Frontal cortex (tissue), 4 donors: ENCODE measurements at places on chromosomes 5 and 9. TPM values are rescaled to one million over a fixed set of nuclear protein-coding genes. Genes with fewer than 3 reads are reported as not detected.

DNA sequence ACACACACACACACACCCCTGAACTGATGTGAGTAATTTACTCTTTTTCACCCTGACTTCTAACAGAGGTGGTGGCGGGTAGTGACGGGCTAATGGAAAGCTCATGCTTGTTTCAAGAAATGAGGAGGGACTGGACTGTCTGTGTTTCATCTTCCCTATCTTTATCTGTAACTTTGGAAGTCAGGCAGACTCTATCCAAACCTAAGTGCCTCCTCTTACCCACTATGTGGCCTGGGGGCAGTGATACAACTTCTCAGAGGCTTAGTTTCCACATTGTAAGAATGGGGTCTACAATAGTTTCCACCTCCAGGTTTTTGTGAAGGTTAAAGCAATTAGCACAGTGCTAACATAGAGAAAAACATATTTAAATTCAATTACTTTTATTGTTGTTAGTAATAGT is 5.9 kb upstream of the TRPM3 start:
- no peak for DNase-seq

DNA sequence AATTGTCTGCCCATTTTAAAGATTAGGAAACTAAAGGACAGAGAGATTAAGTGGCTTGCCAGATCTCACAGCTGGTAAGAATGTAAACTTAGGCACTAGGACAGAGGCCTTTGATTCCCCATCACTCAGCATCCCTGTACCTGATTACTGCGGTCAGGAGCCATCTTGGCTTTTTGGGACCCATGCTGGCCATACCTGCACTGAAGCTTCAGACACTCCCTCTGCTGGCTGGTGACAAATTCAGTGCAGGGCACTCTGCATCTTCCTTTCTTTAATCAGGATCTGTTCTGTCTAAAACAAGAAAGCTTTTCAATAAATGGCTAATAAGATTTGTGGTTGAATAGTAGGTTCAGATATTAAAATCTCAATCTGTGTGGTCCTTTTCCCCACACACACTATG is 215.5 kb upstream of the RORB start:
- no peak for DNase-seq

GRCh38 chr5:149489605-149490037 is 61.6 kb downstream of the CSNK1A1 start:
- no peak for DNase-seq

DNA sequence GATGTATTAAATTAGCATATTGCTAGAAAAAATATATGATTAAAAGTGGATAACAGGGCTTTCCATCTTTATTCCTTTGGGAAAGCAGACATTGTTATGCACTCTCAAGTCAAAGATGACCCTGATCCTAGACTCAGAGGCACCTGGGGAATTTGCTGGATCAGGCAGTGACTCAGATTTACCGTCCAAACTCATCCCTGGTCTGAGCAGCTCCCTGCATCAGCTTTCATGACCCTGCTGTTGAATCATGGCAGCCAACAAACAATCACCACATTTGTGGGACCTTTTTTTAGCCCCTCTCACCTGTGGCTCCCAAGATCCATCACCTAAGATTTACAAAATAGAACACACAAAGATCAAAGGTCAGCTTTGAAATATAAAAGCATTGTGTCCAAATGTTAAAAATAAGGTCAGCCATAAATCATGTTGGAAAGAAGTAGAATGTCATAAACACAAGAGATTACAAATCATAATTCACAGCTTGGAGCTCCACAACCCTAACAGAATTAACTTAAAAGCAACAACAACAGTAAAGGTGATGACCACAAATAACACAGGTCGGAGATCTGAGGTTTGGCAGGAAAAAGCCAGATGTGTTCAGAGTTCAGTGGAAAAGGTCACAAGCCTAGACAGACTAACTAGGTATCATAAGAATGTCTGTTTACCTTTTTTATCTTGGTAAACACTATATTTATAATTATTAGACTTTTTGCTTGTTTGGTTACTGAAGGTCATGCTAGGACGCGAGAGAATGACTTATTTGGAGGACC is 55.5 kb downstream of the ZFAND5 start:
- no peak for DNase-seq

GRCh38 chr5:90022711-90023053 is 386.9 kb downstream of the CETN3 start:
- no peak for DNase-seq

DNA sequence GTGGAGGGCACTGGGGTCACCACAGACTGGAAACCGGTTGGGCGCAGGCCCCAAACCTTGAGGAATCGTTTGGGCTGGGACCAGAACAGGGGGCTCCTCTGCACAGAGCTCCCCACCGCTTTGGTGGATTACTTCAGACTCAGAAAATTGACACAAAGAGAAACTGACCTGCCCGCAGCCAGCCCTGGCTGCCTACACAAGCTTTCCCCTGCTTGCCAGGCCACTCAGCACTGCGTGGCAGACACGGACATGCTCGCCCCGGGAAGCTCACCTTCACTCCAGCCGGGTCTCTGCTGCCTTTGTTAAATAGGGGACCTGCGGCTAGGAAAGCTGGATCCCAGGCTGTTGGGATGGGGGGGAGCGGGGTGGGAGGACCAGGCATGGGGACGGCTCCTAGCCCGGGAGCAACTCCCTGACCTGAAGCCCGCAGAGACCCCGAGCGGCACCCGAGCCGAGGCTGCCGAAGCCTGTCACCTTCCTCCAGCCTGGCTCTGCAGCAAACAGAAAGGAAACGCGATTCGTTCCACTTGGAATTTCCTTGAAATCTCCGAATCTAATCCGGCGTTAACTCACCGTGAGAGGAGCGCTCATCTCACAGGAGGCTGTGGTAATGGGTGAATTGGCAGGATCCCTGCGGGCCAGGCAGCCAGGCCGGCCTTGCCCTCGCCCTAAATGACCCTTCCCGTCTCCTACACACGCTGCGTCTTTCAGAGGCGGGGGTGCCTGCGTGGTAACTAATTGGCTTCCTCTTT is 8.8 kb downstream of the PAX5 start:
- no peak for DNase-seq

DNA sequence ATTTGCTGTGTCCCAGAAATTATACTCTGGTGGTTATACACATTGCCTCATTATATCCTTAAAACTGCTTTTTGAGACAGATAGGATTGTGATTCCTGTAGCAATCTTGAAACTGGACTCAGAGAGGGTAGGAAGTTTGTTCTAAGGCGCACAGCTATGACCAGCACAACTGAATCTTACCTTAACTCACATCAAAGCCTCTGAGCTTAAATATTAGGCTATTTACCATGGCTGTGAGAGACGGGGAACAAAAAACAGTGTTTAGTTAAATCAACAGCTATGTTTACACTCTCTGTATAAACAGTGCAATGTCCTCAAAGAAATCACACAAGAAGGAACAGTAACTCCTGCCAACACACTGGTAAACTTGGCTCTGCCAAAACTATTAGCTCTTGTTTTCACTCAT is 50.9 kb upstream of the TUT7 start:
- DNase-seq, result no peak

DNA sequence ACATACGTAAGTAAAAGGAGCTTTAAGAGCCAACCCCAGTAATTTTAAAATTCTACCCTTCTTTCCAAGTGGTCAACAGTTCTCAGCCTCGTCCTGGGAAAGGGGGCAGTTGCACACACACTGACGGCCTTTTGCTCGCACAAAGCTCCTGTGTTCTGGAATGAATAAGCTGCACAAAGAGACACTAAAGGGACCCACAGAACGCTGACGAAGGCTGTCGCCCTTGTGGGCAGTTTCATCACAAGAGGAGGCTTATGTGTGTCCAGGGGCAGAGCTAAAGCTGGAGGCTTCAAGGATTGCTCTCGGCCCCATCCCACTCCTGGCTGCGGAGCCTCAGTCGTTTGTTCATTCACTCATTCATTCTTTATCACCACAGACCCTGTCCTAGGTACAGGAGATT is 67.0 kb upstream of the NEK6 start:
- peak; percentile 51 for DNase-seq

GRCh38 chr5:144100702-144101101 is 69.8 kb downstream of the YIPF5 start:
- no peak for DNase-seq

- no peak for DNase-seq
Observed at GRCh38 chr5:62762503-62762902, 183.9 kb downstream of the LRRC70 start.

DNA sequence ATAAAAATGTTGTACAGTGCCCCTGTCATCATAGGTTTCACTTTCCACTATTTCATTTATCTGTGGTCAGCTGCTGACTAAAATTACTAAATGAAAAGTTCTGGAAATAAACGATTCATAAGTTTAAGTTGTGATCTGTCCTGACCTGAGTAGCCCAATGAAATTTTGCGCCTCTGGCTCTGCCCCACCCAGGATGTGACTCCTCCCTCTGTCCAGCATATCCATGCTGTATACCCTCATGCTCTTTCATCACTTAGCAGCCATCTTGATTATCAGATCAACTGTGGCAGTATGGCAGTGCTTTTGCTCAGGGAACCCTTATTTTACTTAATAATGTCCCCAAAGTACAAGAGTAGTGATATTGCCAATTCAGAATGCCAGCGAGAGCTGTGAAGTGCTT is 97.3 kb downstream of the STARD4 start:
- no peak for DNase-seq

DNA sequence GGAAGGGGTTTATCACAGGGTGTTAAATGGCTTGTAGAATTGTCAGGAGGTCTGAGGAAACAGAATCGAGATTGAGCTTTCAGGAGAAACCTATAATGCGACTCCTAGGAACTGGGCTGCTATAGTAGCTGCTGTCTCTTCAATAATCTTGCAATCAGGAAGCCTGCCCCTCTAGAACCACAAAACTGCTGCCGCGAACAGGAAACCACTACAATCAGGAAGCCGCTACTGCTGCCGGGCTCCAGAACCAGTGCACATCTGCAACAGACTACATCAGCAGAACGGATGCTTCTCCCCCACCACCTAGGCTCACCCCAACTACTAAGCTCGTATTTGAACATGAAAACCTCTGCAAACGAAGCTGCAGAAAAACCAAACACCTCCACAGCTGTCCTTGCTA is 31.6 kb downstream of the TNFSF8 start:
- no peak for DNase-seq

DNA sequence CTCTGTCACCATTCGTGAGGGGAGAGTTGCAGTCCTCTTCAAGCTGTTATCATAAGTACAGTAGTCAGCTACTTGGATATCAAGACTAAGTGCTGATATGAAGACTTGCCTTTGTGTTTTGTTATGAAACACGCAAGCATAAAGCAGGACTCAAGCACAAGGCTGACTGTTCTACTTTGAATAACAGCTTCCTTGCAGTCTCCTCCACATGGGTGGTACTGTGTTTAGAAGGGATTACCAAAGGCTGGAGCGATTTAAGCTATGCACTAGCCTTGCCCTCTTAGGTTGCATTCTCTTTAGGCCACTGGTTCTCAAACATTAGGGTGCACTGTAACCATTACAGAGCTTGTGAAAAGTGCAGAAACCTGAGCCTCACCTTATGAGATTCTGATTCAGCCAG is 41.4 kb downstream of the SLC25A51 start:
- no peak for DNase-seq

- no peak for DNase-seq
Observed at GRCh38 chr9:12640016-12640587, 53.1 kb upstream of the TYRP1 start.

DNA sequence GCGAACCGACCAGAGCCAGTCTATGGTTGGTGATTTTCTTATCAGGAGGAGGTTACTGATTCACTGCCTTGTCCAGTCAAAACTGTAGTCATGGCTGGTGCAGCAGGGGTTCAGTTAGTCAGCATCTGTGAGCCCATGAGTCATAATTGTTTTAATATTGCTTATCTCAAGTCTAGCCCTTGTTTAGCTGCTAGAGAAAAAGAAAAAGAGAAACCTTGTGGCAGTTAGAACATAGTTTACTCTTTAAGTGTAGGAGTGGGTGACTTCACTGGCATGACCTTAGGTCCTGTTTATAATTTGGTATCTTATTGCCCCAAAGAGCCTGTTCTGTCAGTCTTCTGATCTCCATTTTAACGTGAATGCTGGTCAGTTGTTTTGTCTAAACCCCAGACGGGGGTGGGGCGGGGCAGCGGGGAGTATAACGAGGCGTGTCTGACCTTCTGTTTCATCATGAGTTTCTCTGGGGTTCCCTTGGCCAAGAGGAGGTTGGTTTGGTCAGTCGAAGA is 76.9 kb upstream of the NFIL3 start:
- DNase-seq, result no peak

DNA sequence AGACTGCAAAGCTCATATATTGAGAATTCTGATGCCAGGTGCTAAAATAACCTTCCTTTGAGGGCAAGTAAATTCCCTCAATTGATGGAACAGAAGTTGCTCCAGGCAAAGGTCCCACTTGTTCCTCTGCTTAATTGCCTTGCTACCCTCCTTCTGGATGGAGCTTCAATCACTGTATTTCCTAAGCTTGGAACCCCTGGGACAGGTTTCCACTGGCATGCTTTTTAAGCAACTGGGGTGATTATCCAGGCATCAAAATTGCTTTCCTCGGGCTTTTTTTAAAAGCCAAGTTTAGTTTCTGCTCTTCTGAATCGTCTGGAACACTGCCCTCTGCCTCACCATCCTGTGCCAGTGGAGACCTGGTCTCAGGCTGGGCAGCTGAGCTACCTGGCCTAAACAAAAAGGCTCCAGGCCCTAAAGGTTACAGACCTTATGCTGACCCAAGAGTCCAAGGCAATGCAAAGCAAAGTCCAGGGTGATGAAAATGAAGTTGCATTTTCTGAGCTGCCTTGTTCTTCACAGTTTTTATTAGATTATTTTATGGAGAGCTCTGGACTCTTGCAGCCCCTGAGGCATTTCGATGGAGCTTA is 167.9 kb upstream of the CD180 start:
- DNase-seq, result no peak

- DNase-seq, result no peak
Observed at GRCh38 chr9:93896496-93897033, 58.6 kb downstream of the BARX1 start.

DNA sequence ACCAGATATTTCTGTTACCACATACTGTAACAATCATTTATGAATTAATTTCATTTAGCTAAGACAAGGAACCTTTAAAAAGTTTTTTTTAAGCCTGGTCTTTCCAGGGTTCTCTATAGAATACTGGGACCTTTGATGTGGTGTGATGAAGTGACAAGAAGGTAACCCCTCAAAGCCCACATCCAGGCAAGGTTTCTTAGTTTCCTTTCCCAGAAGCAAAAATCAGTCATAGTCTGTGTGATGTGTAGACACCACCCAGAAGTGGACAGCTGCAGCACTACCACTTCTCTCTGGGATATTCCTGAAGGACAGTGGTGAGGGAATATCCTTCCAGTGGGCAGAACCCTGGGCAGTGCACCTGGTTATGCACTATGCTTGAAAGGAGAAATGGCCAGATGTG is 115.6 kb downstream of the TTC39B start:
- DNase-seq, result no peak

GRCh38 chr9:97910357-97910756 is 11.9 kb downstream of the TRMO start:
- DNase-seq, result no peak

- peak; percentile 50 for DNase-seq
Observed at GRCh38 chr5:171308453-171309275, at the start of gene TLX3. Gene TLX3, plus strand, starts transcription at chr5:171309248. Its CDS starts 118 bp downstream, at chr5:171309366.

IL9 gene
- not detected for total RNA-seq

DDX4 gene
- 0.82 TPM for total RNA-seq

ADRA1B gene
- 1.2 TPM for total RNA-seq

VDAC1 gene
- total RNA-seq, result 244 TPM

PRLR gene
- 1.2 TPM for total RNA-seq

LCN9 gene
- not detected for total RNA-seq

EQTN gene
- 1.6 TPM for total RNA-seq

IL3 gene
- total RNA-seq, result not detected

MRPL22 gene
- 28.1 TPM for total RNA-seq

SLC6A18 gene
- not detected for total RNA-seq

PDE6A gene
- total RNA-seq, result not detected

WNT8A gene
- 0.82 TPM for total RNA-seq

FAM221B gene
- total RNA-seq, result not detected

IPO11 gene
- 39.9 TPM for total RNA-seq
